IPS DF 19.7 (cell line): ENCODE measurements at places on chromosomes 12 and 14.

DNA sequence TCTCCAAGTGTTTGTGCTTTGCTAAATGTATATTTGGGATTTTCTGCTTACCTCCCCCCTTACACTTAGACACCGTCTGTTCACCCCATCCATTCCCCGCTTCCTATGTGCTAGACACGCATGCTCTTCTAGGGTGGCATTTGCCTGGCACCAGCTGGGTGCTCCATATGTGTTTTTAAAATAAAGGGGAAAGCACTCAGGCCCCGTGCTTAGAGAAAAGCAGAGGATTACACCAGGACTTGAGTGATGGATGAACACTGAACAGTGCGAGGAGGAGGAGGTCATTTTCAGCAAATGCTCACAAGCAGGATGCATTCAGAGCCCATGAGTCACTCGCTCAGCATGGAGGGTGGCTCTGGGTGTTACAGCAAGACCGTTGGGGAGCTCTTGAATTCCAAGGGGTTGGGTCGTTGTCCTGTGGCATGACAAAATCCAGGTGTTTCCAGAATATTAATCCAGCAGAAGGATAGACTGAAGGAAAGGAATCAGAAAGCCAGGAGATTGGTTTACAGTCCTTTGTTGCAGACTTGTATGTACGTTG lies 2.9 kb upstream of the BDKRB1 start:
- no peak for DNase-seq

DNA sequence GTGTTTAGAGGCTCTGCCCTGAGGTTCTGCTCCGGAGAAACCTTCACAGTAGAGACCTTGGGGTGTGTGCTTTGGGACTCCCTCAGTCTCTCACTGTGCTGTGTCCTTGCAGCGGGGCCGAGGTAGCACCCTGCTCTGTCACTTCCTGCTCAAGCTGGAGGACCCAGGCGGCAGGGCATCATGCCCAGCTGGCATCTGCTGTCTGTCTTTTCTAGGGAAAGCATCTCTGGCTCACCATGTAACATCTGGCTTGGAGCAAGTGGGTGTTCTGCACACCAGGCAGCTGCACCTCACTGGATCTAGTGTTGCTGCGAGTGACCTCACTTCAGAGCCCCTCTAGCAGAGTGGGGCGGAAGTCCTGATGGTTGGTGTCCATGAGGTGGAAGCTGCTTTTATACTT lies 124.5 kb downstream of the ESRRB start:
- DNase-seq: no peak

DNA sequence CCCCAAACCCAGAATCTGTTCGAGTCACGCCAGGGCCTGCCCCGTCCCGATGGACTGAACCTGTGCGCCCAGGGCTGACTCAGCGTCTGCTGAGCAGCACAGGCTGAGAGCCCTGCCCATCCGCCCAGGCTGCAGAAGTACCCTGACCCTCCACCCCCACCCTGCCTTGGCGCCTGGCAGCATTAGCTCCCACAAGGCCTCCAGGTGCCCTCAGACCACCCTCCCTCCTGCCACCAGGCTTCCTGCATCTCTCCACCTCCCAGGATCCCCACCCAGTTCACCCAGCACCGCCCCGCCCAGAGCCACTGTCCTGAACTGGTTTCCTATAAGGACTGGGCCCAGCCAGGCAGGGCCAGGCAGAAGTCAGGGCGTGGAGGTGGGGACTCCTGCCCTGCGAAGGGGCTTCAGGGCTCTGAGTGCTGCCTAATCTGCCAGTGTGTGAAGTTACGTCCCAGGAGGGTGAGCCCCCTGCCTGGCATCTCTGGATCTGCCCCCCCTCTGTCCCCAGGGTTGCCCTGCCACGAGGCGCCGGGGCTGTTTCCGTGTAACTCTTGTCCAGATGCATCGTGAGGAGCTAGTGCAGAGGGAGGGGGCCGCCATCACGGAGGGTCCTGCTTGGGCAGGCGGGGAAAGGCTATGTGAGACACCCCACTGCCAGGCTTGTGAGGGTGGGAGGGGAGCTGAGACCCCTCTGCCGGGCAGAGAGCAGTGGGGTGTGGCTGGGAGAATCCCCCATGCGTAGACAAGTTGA lies 9.1 kb downstream of the ADSS1 start:
- DNase-seq: no peak

DNA sequence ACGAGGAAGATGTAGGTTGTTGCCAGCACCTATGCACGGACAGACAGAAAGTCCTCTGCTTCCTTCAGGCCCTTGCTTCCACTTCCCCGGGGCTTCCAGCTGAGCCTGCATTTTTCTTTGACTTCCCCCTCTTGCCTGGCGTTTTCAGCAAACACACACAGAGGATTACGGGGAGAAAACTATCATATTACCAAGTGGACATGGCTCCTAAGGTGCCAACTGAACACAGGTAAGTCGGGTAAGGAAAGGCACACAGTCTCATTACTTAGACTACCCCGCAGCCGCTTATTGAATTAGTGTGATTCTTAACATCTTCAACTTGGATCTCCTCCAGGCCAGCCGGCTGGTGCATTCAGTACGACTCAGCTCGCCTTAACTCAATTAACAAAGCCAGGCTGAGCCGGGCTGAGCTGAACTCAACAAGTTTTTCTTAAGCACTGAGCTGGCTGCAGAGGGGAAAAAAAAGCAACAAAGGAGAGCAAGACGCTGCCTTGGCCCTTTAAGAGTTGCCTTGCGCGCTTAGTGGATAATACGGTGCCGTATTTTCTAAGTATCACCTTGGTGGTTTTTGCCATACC lies 19.2 kb upstream of the MAP1LC3B2 start:
- DNase-seq: no peak
